ENCODE measurements at places on chromosomes 2 and 18.

- DNase-seq, result no peak
Measured at GRCh38 chr18:10421859-10422258, 32.6 kb upstream of the APCDD1 start.

DNA sequence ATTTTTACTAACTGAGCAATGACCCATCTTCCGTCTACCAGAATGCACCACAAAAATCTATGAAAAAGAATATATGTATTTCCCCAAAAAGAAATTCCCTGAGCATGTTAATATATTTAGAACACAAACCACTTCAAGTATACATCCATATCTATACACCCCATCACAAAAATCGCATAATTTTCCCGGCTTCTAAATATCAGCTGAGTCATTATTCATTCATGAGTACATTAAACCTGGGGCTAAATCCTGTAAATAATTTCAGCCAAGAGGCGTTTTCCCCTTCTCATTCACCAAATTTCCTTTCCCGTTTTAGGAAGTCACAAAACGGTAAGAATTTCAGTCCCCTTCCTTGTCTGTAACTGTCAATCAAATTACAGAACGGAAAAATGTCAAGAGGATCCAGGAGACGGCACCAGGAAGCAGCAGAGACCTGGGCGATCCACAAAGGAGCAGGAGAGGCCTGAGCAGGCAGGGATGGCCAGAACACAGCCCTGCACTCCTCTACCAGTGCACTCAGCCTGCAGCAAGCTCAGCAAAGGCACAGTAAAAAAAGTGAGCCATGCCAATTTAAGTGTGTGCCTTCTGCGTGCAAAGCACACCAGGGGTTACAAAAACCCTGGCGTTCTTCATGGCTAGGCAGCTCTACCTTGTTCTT lies 300.7 kb downstream of the TCF4 start:
- no peak for DNase-seq

DNA sequence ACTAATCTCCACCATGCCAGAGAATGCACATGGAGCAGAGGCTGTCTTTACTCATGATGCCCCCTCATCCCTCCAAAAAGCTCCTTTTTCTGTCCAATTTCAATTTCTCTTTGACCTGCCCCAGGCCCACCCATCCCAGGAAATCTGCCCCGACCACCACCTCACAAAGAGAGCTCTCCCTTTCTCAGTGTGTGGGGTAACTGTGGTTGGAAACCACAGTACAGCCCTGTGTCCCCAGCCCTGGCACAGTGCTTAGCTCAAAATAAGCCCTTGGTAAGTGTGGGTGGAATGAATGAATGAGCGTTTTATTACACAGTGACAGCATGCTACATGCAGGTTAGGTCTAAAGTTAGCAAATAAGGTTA lies 43.7 kb upstream of the CAB39 start:
- DNase-seq, result no peak

DNA sequence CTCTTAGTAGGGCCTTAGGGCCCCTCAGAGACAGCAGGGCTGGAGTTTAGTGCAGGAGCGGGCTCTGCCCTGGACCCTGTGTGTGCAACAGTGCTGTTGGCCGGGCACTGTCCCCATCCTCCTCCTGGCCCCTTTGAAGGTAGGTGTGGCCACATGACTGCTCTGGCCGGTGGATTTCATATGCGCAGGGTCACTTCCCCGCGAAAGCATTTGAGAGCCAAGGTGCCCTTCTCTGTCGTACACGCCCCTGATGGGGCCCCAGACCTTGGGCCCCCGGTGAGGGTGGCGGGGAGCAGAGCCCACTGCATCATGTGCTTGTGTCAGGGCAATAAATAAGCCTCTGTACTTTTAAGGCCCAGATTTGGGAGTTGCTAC lies 15.5 kb downstream of the TMEM177 start:
- DNase-seq, result no peak

DNA sequence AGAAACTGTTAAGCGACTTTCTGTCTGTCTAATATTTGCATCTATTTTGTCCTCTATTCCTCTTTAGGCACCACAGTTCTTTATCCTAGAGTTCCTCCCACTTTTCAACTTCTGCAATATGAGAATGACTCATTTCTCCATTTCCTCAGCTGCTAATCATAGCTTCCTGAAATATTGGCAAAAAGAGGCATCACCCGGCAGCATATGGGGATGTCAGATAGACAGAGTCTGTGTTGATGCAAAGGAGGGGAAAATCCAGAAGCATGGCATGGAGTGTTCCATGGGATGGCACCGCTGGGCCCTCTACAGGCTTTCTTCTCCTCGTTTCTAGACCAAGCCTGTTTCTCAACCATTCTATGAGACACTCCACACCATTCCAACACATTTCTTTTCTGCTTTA lies 93.4 kb downstream of the DOCK10 start:
- peak; percentile 94 for DNase-seq
